ENCODE measurements at places on chromosomes 4 and X. TPM values are rescaled to one million over a fixed set of nuclear protein-coding genes. Genes with fewer than 3 reads are reported as not detected.
A peak's percentile ranks its signal among the peaks of the same experiment; 100 is the strongest.

- H3K36me3 ChIP-seq, result no peaks in the 10 kb centered on the region
- no peaks in the 10 kb centered on the region for H3K27me3 ChIP-seq
- no peak overlapping the region for H3K4me3 ChIP-seq
- DNase-seq, result no peak
- H3K4me1 ChIP-seq, result no peaks in the 10 kb centered on the region
- no peak overlapping the region for H3K27ac ChIP-seq
These were observed 223.4 kb upstream of the PRPS2 start for GRCh38 chrX:12567857-12568256.

The RAB9B gene
- total RNA-seq, result 1.1 TPM

GRCh38 chrX:14073071-14073470 lies 43.4 kb upstream of the GEMIN8 start:
- no peaks in the 10 kb centered on the region for H3K4me1 ChIP-seq
- no peak overlapping the region for H3K4me3 ChIP-seq
- peaks cover 8% of the 10 kb centered on the region for H3K27me3 ChIP-seq
- no peaks in the 10 kb centered on the region for H3K36me3 ChIP-seq

- H3K4me3 ChIP-seq, result no peak overlapping the region
- no peaks in the 10 kb centered on the region for H3K27me3 ChIP-seq
- H3K27ac ChIP-seq, result no peak overlapping the region
- DNase-seq, result no peak
These were observed 18.7 kb upstream of the CD40LG start for GRCh38 chrX:136629084-136629750.

The SMR3B gene
- not detected for total RNA-seq

DNA sequence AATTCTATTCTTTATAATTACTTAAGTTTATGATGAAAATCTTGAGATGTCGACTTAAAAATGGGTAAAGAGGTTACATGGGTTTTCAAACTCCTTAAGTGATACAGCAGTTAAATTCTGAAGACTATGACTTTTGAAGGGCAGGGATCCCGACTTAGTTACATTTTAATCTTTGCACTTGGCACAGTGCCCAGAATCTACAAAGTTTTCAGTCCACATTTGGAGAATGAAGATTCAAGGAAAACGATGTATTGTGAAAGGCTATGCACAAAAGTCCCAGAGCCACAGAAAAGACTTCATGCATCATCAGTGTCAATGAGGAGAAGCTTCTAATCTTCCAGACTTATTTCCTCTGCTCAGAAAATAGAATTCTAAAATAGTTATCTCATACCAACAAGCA lies 36.3 kb upstream of the GRPR start:
- H3K27ac ChIP-seq, result no peak overlapping the region
- H3K36me3 ChIP-seq, result no peaks in the 10 kb centered on the region
- no peaks in the 10 kb centered on the region for H3K4me1 ChIP-seq
- peak; percentile 9 for DNase-seq

DNA sequence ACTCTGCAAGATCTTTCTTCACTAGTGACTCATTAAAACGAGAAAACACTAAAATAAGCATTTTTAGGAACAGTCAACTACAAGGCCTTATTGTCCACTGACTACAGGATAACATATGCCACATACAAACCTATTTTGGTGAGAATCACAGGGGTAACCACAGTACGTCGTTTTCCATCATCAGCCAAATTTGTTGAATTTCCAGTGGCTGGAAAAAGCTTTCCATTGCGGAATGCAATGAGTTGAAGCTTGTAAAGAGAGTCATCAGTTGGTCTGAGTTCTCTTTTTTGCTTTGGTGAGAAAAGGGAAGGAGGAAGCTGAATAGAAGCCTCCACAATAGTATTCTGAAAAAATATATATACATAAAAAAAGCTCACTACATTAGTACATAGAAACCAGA lies 102.4 kb downstream of the ADGRA3 start:
- no peaks in the 10 kb centered on the region for H3K36me3 ChIP-seq
- no peak overlapping the region for H3K4me3 ChIP-seq
- no peaks in the 10 kb centered on the region for H3K27me3 ChIP-seq
- no peaks in the 10 kb centered on the region for H3K4me1 ChIP-seq
- no peak overlapping the region for H3K27ac ChIP-seq
- DNase-seq, result no peak

The AFF2 gene
- total RNA-seq, result 5.7 TPM

- no peak for DNase-seq
- no peak overlapping the region for H3K4me3 ChIP-seq
- H3K36me3 ChIP-seq, result no peaks in the 10 kb centered on the region
- H3K27me3 ChIP-seq, result no peaks in the 10 kb centered on the region
- H3K4me1 ChIP-seq, result no peaks in the 10 kb centered on the region
These were observed 7.9 kb downstream of the SMIM31 start for GRCh38 chr4:164761746-164762275.

DNA sequence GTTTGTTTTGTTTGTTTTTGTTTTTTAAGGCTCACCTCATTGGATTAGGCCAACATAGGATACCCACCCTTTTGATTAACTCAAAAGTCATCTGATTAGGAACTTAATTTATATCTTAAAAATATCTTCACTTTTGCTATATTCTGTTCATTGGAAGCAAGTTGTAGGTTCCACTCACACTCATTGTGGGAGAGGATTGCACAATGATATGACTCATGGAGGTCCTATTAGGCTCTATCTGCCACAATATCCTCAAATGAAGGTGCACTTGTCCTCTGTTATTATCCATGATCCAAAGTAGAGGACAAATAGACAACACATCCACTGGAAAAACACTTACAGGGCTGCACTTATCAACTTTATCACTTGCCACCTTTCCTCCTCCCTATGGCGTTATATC lies 60.5 kb upstream of the ADAMTS3 start:
- no peaks in the 10 kb centered on the region for H3K36me3 ChIP-seq
- no peak overlapping the region for H3K4me3 ChIP-seq
- no peaks in the 10 kb centered on the region for H3K27me3 ChIP-seq

DNA sequence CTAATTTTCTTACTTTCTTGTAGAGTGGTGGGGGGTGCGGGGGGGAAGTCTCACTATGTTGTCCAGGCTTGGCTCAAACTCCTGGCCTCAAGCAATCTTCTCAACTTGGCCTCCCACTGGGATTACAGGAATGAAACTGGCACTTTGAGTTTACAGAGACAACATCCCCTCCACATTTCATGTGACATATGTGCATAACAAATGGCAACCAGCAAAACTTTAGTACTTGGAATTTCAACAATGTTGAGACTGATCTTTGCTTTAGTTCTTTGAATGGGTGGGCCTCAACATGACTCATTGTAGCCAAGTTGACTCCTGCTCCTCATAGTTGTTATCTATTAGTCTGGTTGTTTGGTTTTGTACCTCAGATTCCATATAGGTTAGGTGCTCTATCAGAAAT lies 11.4 kb upstream of the FMR1 start:
- H3K27me3 ChIP-seq, result no peaks in the 10 kb centered on the region
- no peak for DNase-seq
- H3K36me3 ChIP-seq, result no peaks in the 10 kb centered on the region

- no peaks in the 10 kb centered on the region for H3K36me3 ChIP-seq
- H3K4me1 ChIP-seq, result no peaks in the 10 kb centered on the region
- no peaks in the 10 kb centered on the region for H3K27me3 ChIP-seq
- no peak for DNase-seq
- H3K27ac ChIP-seq, result no peak overlapping the region
These were observed 207.6 kb upstream of the PITX2 start for GRCh38 chr4:110830461-110830860.
